ENCODE measurements at places on chromosomes 7 and 10.

DNA sequence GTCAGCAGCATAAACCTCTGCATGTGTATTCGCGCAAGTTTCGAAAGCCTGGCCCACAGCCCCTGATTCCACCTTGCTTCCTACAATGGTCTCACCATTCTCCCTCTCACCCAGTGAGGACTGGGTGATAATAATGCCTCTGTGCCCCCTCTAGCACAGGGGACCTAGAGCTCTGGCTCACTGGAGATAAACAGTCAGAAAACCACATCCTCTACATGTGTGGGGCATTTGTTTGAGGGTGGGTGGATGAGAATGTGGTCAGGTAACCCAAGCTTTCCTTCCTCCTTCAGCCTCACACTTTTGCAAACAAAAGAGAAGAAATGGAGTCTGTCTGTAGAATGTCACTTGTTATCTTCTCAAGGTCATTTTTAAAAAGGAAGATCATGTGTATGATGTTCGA is 373.5 kb downstream of the KCNMA1 start:
- DNase-seq, result peak; percentile 78

GRCh38 chr7:23285657-23286646 is 13.2 kb upstream of the MALSU1 start:
- no peak for DNase-seq

DNA sequence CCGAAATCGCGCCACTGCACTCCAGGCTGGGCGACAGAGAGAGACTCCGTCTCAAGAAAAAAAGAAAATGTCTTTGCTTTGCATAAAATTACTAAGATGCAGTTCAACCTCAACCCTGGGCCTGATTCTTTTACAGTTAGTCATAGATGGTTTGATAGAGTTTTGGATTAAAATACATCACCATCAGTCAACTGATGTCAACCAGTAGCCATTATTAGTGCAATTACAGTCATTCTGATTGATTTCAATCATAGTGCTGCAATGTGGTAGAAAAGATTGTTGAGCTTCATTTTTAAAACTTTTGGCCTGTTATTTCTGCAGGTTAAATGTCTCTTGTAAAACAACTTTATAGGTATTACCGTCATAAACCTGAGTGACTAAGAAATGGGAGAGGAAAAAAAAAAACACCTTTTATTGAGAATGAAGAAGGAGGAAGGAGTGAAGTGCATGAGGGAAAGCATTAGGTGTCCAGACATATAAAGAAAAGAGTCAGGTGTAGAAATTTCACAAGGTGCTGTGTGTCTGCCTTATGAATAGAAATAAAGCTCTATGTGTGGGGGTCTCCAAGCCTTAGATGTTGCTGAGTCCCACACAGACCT is 150.6 kb downstream of the TRIL start:
- DNase-seq, result no peak

DNA sequence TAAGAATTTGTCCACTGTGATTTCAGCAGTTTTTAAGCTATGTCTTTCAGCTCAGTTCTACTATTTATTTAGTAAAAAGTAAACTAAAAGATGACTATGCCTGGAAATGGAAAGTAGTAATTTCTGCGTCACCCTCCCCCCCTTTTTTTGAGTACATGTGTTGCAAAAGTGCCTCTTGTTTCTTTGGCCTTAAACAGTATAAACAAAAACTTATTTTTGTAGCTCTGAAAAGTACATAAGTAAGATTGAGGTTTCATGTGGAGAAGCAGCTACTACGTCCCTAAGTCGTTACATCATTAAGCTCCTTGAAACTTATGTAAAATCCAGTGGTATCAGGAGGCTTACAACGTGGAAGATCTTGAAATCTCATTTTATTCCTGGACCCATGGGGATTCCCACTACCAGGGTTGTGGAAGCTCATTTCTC is 46.3 kb upstream of the HBP1 start:
- no peak for DNase-seq

DNA sequence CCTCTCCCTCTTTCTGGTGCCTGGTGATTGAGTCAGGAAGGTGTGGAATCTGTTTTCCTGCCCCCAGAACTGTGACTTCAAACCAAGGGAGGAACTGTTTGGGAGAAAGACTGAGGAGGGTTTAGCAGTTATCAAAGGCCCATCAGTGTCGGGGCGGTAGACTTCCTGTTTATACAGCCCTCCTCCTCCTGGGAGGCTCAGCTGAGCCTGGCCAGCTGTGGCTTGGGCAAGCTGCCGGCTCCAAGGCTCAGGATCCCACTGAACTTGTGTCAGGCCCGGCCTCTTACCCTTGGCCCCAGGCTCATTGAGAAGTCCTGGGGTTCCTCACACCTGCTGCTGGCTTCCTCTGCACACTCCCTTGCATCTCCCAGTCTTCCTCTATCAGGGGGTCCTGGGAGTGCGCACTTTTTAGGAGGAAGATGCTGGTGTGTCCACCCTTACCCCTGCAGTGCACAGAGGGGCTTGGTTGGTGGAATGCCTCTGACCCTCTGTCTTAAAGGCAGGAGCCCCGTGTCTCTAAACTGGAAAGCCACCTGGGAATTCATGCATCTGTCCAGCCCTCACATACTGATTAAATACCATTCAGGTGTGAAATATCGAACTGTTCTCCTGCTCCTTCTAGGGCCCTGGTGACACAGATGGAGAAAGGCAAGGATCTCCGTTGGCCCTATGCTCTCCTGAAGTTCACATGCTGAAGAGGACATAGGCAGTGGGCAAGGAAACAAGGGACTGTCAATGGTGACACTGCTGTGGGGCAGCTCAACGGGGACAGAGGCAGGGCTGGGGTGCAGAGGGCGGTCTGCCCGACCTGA is 32.4 kb downstream of the CXCL12 start:
- peak; percentile 37 for DNase-seq

DNA sequence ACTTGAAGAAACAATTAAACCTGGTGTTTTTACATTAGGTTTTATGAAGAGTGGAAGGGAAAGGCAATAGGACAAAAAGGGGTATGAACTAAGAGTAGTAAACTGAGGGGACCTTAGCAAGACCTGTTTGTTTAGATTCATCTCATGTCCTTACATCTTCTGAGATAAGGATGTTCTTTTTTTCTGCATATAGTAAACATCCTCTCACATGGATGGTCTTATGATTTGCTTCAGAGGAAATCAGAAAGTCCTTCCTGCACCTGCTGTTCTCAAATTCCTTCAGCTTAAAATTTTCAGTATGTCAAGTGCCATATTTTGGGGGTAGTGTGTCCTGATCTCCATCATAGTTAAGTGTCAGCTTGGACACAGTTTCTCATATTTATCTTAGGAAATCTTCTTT is 232.6 kb downstream of the ADK start:
- no peak for DNase-seq

DNA sequence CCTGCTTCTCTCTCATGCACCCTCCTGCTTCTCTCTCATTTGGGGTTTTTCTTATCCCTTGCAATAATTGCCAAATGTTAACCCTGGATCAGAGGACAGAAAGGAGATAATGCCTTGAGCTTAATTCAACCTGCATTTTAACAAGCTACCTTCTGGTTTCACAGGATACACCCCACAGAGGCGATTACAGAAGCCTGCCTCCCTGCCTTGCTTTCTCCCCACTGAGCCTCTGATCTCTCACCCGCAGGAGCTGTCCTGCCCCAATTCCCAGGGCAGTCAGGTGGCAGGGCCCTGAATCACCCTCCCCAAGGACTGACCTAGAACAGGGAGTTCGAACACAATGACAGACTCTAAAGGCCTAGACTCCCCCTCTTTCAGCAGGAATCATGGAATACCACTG is 959.5 kb downstream of the GRID1 start:
- no peak for DNase-seq

DNA sequence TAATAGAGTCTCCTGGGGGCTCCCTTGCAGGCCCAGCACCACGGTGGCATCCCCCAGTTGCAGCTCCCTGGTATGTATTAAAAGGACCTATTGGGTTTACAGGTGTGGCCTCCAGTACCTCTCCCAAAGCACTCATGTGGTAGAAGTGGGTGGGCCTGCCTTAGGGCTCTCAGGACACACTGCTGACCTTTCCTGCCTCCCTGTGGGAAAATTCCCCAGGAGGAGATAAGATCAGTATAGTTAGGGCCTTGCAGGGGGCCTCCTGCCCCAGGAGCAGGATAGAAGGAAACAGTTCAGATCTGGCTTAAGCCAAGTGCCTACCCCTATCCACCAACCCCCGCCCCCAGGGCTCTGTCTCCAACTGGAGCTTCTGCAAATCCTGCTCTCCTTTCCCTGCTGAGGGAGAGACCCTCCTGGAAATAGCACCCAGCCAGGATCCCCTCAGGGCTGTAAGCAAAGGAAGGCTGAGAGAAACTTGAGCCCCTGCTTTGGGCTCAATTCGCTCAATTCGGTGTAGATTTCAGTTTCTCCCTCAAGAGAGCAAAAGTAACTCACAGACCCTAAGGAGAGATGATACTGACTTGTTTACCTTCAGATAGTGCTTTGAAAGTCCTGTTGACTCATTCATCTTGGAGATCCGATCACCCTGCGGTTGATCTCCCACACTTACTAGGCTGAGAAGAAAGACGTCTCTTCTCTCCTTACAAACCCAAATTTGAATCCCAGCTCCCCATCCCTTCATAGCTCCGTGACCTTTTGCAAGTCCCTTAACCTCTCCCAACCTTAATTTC is 130.6 kb downstream of the WDR11 start:
- no peak for DNase-seq

GRCh38 chr10:113947184-113948041 is 93.0 kb downstream of the NHLRC2 start:
- DNase-seq, result peak; percentile 57

DNA sequence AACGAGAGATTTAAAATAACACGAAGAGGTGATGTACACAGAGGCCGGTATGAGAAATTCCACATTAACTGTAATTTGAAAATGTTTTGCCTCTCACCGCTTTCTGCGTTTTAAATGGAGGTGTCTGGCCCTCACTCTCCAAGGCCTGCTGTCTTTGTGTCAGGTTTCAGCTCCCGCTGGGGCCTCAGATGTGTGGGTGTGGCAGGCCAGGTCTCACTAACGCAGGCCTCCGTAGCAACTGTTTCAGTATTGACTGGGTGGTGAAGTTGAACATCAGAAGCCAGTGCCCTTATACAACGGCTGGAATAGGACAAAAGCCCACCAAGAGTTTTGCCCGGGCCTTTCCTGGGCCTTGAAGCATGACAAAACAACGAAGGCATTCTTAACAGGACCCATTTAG is 303.1 kb downstream of the ADARB2 start:
- no peak for DNase-seq

DNA sequence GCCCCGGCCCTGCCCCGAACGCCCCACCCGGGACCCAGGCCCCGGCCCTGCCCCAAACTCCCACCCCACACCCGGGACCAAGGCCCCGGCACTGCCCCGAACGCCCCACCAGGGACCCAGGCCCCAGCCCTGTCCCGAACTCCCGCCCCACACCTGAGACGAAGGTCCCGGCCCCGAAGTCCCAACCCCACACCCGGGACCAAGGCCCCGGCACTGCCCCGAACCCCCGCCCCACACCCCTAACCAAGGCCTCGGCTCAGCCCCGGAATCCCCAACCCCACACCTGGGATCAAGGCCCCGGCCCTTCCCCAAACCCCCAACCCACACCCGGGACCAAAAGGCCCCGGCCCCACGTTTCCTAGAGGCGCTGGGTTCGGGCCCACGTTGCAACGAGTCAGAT is 1.1 kb upstream of the LARP4B start:
- DNase-seq, result no peak

DNA sequence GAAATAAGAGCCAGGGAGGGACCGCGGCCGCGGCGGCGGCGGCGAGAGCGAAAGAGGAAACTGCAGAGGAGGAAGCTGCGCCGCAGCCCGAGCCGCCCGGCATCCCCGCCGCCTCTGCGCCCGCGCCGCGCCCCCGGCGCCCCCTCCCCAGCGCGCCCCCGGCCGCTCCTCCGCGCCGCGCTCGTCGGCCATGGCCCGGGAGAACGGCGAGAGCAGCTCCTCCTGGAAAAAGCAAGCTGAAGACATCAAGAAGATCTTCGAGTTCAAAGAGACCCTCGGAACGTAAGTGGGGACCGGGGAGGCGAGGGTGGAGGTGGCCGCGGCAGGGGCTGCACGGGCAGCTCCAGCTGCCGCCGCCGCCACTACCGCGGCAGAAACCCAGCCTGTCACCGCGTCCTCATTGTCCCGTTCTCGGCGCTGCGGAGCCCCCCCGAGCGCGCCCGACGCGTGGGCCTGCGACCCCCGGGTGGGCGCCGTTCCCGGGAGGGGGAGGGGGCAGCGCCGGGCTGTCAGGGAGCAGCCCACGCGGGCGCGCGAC is 351 bp downstream of the CAMK1D start:
- no peak for DNase-seq

GRCh38 chr7:15086131-15086611 is 183.6 kb upstream of the DGKB start:
- no peak for DNase-seq

DNA sequence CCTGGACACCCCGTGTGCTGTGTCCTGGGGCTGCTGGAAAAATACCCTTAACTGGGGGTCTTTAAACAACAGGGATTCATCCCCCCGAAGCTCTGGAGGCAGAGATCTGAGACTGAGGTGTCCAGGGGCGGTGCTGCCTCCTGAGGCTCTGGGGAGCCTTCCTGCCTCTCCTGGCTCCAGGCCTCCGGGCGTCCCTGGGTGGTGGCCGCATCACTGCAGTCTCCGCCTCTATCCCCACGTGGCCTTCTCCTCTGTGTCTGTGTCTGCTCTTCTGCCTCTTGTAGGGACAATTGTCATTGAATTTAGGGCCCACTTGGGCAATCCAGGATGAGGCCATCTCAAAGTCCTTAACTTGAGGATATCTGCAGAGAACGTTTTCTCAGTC is 216.6 kb downstream of the WDR37 start:
- DNase-seq, result no peak

DNA sequence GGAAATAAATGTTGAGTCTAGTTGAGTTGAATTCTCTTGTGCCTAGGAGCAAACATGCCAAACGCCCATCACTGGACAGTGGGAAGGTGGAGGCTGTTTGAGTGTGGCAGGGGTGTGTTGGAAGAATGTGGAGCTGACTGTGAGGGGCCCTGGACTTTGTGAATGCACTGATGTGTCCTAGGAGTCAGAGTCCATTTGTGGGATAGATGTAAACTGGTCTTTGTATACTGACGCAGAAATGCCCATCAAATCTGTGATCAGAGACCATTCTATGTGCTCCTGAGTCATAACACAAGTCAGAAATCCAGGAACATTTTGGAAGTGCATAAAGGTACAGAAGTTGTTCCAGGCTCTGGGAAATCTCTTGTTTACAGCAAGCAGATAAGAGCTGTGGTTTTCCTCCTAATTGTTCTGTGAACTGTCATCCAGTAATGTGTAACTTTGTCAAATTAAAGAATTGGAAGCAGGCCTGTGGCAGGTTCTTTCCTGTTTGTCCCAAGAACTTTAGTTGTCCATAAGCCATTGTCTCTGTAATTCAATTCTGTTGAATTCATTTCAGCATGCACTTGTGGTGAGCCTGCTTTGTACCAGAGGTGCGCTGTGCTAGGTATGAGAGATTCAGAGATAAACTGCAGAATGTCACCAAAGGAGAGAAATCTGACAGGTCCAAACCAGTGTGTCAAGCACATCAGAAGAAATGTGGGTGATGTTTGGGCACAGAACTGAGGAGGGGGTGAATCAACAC is 7.6 kb downstream of the PRXL2A start:
- DNase-seq, result no peak
